ENCODE measurements at places on chromosomes 5 and 9.
A peak's percentile ranks its signal among the peaks of the same experiment; 100 is the strongest.

GRCh38 chr9:81609782-81610739, 79.3 kb downstream of the TLE1 start:
- no peak for DNase-seq

- DNase-seq: no peak
Observed at GRCh38 chr9:75869236-75869635, 21.2 kb upstream of the PCSK5 start.

DNA sequence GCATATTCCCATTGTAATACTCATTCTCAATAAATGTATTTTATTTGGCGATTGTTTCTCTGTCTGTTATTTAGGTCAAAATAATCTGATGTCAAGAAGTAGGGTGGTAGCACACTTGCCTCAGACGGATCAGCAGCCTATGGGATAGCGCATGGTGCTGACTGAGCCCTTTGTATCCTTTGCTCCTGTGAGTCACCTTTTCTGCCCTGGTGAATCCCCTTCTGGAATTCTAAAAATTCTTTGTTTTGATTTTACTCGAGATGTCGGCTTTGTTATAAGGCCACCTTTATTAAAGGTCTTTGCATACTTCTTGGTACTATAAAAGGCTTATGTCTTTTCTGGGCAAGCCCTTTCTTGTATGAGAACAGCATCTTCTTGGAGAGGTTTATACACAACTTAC, 1187.8 kb downstream of the CDH9 start:
- no peak for DNase-seq

- DNase-seq: no peak
Observed at GRCh38 chr5:115417076-115417475, 120.6 kb upstream of the CCDC112 start.

DNA sequence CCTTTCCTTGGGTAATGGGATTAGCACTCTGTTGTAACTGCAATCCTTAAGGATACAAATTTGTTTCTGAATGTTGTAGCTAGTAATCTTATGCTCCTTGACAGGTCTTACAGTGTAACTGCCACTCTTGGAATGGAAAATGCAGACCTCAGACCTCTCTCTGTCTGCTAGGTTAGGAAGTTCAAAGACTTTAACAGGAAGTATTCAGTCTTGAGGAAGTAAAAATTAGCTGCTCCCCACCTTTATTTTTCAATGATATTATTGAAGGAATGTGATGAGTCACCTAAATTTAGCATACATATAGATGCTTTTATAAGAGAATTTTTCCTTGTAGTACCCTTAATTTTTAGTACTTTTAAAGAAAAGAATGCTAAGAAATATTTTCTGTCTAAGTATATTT, 71.5 kb downstream of the PAM start:
- no peak for DNase-seq

DNA sequence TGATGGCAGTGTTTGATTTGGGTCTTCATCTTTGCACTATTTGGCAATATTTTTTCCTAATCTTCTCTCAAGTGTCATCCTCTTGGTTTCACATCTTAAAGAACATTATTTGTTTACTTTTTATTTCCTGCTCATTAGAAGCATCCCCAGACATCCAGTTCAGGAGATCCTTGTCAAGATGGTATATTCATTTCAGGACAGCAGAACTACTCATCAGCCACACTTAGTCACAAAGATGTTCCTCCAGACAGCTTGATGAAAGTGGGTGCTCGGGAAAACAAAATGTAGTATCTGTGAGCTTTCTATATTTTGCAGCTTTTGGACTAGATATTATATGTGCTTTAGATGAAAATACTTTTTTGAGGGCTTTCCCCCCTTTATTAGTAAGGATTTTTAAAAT, 72.1 kb upstream of the SREK1 start:
- no peak for DNase-seq

GRCh38 chr9:3526997-3527940, 1.5 kb upstream of the RFX3 start:
- no peak for DNase-seq

- no peak for DNase-seq
Observed at GRCh38 chr9:135147474-135147805, 60.0 kb downstream of the OLFM1 start.

- DNase-seq: no peak
Observed at GRCh38 chr5:53929152-53929551, 368.7 kb downstream of the NDUFS4 start.

GRCh38 chr5:151239237-151239861, 13.6 kb upstream of the GM2A start:
- DNase-seq: peak; percentile 49

GRCh38 chr9:129602598-129603415, 18.1 kb downstream of the C9orf50 start:
- DNase-seq: no peak

DNA sequence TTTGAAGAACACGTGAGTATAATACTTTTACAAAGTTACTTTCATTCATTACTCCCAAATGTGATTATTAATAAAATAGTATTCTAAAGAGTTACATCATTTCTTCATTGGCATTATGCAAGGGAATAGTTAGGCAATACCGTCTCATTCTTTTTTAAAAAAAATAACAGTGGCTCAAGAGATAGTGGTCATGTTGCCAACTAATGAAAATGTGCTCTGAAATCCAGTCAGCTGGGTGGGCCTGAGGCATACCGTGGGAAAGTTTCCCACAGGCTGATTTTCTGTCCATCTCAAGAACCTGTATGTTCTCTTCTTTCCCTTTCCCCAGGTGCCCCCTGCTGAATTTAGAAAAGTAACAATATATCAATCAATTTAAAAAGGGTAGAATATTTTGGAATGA, 40.8 kb upstream of the ROPN1L start:
- DNase-seq: no peak

GRCh38 chr5:54643685-54644106, 126.1 kb downstream of the SNX18 start:
- no peak for DNase-seq

DNA sequence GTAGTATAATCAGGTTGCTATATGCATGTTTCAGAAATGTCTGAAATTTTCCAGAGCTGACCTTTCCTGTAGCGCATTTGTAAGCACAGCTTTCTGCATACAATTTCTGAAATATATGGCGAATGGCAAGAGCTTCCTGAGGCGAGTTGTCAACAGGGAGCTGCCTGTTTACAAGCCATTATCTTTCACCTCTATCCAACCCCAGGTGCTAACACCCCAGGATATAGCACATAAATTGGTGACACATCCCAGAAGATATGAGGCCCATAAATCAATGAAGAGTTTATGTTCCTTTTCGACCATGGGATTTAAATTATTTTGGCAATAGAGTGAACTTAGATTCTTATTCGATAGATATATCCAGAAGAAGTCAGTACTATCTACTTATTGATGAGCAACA, 379.8 kb downstream of the KDM4C start:
- DNase-seq: no peak

- no peak for DNase-seq
Observed at GRCh38 chr5:113974976-113975375, 386.9 kb upstream of the KCNN2 start.

- DNase-seq: no peak
Observed at GRCh38 chr5:116534964-116535651, 39.5 kb downstream of the SEMA6A start.

All from stimulated activated CD8-positive, alpha-beta memory T cell treated with anti-CD3 and anti-CD28 coated beads, Interleukin-2, amount 100 ng/mL, for 48 hours (primary cell).